Esophagus squamous epithelium (tissue), 5 donors: ENCODE measurements at places on chromosomes 6 and 20.

DNA sequence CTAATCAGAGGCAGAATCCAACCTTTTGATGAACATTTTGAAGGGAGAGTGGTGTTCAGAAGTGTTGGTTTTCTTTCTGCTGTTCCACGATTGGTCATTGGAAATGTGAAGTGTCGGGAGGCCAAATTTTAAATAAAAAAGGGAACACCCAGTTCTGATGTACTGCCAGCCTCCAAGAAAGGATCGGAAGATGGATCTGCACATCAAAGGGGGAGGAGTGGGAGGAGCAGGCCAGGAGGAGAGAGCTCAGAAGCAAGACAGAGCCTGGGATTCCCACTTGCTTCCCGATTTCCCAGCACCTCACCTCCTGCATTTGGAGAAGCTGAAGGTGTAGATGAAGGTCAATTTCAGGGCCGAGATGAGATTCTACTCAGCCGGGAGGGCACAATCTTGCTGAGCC is 55.9 kb upstream of the NAA20 start:
- DNase-seq: no peak
- no peak overlapping the region for H3K4me3 ChIP-seq
- H3K4me1 ChIP-seq: peaks cover 41% of the 10 kb centered on the region

GRCh38 chr6:14478381-14479225 is 361.0 kb downstream of the CD83 start:
- no peak overlapping the region for H3K4me3 ChIP-seq
- peaks cover 10% of the 10 kb centered on the region for H3K4me1 ChIP-seq
- H3K27ac ChIP-seq: peak overlapping the region; percentile 74

GRCh38 chr20:4814696-4815252 is 93.1 kb downstream of the PRND start:
- no peaks in the 10 kb centered on the region for H3K36me3 ChIP-seq
- H3K27ac ChIP-seq: peak overlapping the region; percentile 78
- peak overlapping the region; percentile 26 for H3K4me3 ChIP-seq
- no peaks in the 10 kb centered on the region for H3K27me3 ChIP-seq

DNA sequence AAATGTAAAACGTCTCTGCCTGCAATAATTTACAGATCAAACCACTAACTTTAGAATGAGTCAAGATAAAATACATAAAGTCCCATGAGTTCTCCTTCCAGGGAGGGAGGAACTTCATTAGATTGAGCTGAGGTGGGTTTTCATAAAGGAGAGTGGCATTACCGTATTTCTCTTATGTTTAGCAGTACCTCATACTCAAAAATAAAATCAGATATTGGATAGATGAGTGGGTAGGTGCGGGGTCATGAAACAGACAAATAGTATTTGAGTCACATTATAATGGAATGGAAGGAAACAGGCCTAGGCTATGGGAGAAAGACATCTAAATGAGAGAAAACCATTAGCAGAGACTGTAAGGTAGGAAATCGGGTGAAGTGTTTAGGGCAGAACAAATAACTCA is 166.1 kb upstream of the SMLR1 start:
- H3K27ac ChIP-seq: no peak overlapping the region
- H3K36me3 ChIP-seq: no peaks in the 10 kb centered on the region
- H3K4me3 ChIP-seq: no peak overlapping the region
- DNase-seq: no peak
- no peaks in the 10 kb centered on the region for H3K27me3 ChIP-seq
